Caco-2 (cell line): ENCODE measurements at places on chromosomes 7 and 10.

DNA sequence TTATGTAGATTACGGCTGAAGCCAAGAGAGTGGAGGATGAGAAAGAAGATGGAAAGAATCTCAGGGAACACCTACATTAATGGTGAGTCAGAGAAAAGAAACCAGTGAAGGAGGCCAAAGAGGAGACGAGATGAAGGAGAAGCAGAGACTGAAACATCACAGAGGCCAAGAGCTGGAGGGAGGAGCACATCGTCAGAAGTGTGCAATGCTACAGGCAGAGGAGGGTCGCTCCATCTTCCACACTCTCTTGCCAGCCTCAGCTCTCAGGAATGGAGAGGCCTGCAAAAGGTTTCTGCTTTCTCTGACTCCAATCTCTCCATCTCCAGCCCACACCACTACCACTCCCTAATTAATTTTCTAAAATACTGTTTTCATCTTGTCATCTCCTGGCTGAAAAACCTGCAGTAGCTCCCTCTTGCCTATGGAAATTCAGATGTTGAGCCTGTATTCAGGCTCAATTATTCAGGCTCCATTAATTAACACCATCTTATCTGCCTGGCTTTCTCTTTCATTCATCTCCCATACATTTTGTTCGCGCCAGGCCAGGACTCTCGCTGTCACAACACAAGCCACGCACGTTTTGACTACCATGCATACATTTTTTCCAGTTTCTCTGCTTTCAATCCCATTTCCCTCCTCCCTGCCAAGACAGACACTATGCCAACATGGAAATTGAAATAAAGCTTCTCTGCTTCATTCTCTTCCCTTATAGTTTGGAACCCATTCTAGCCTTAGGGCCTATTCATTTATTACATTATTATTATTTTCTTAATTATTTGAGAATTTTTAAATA lies 165.8 kb downstream of the INHBA start:
- no peak for DNase-seq

DNA sequence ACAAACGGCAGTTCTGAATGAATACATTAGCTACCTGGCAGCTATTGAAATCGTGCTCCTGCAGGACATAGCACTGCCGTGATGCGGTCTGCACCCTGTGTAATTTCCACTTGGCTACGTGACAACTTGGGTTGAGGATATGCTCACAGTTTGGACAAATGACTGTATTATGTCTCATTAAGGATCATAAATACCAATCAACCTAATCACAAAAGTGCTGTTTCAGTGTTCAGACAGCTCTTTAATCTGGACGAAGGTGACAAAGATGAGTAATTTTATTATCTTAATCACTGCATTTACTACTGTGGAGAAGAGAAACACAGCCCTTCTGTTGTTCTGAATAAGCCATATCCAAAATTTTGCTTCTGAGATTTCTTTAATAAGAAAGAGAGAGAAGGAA lies 210.8 kb upstream of the PFKP start:
- DNase-seq, result no peak

DNA sequence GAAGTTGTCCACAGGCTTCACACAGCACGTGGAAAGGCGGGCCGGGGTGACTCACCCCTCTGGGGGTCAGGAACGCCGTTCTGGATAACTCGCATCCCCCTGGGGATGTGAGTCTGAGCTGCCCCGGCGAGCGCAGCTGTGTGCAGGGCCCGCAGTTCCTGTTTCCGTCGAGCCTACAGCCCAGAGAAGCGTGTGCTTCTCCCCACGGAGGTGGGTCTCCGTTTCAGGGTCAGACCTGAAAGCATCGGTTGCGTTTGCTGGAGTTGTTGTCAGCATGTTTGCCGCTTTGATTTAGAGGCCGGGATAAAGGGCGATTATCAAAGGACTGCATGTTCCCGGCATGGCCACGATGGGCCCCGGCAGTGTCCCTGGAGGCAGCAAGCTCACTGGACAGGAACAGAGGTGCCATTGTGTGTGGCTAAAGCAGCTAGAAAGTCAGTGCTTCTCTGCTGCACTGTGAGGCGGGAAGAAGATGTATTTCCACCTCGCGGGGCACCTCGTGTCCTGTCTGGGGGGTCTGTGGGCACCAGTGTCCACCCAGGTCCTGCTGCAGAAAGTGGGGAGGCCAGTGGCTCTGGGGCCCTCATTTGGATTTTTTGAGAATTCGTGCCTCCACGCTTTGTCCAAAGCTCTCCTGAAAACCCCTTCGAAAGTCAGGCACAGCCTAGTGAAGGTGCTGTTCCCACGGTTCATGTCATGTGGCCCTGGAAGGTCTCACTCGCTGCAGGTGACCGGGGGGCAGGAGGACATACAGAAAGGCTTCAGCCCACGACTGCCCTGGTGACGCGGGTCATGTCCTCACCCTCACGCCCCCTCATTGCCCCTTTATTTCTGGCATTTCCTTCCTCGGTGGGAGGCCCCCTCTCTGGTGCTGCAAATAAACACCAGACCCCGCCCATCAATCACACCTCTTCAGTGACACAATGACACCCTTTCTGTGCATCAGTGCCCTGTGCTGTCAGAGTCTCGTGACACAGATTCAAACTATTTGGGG lies 27.4 kb upstream of the GDI2 start:
- DNase-seq, result no peak

DNA sequence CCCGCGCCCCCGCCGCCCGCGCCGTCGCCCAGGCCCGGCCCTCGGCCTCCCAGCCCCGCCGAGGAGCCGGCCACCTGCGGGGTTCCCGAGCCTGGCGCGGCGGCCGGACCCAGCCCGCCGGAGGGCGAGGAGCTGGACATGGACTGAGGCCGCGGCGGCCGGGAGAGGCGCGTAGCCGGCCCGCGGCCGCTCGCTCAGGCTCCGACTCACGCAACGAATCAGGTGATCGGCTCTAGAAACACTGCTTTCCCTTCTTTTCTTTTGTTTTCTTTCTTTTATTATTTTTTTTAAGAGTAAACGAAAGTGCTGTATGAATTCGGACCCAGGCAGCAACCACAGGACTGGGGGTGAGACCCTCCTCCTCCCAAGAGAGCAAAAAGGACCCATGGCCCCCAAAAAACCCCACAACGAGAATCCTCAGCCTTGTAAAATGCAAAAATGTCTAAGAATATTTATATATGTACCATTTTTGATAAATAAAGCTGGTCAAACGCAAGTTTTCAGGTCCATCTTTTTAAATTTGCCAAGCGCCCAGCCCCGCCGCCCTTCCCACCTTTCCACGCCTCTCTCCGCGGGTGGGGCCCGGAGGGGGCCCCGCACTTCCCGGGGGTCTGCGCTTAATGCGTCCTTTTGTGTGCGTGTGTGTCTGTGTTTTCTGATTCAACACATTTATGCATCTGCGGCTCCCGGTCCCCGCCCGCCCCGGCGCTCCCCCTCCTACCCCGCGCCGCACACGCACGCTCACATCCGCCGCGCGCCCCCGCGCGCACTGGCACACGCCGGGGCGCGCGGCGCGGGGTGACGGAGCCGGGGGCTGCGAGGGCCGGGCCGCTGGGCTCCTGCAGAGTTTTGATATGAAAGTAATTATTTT lies 4.4 kb downstream of the UNCX start:
- DNase-seq, result no peak

DNA sequence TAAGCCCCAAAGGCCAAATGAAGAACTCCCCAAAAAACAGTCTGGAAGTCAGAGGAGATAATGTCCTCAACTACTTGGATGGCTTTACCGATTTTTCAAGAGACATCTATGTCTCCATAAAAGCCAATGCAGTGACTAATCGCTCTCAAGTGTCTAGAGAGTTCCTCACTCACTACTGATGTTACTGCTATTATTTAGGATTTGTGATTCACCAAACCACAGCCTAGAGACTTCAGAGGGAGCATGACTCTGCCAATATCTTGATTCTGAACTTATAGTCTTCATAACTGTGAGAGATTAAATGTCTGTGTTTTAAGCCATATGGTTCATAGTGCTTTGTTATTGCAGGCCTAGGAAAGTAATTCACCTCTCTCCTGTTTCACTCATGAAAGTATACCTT lies 160.2 kb downstream of the IPMK start:
- no peak for DNase-seq

DNA sequence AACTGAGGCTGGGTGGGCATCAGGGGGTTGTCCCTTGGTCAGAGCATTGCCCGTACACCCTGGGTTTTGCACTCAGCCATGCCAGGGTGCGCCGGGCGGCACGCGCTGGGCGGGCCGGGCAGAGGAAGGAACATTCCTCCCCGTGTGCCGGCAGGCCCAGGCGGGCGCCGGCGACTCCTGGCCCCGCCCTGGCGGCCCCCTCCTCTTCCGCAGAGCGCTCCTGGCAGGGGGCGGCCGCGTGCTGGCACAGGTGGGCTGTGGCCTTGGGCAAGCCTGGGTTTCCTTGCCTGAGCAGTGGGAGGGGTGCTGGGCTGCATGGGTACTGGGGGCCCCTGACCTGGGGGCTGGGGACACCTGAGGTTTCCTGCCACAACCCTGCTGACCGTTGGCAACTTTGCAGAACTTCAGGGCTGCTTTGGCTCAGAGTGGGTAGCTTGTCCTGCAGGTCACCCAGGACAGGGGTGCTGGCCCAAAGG lies 3.9 kb downstream of the LFNG start:
- DNase-seq, result no peak

GRCh38 chr7:6128205-6128604 lies 97.0 kb downstream of the ANKRD61 start:
- DNase-seq, result no peak

- no peak for DNase-seq
Measured at GRCh38 chr10:12868229-12868628, 133.3 kb downstream of the CCDC3 start.

DNA sequence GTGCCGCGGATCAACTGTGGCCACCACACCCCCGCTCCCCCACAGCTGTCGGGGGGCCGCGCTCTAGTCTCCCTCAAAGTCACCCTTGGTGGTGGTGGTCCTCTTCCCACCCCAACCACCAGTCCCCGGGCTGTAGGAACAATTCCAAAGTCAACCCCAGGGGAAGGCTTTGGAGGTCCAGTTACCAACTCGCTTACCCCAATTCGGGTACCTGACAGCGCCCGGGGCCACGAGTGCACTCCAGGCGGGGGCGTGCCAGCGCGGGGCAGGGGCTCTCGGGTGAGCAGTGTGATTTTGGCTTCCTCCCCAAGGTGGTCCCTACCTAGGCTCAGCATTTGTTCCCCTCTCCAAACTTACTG lies 584 bp upstream of the ZMIZ1 start:
- no peak for DNase-seq

- peak; percentile 63 for DNase-seq
Measured at GRCh38 chr10:53256623-53257022, 484.0 kb upstream of the MBL2 start.

GRCh38 chr7:77839919-77840318 lies 41.3 kb downstream of the PHTF2 start:
- DNase-seq, result no peak

GRCh38 chr10:26903431-26904217 lies 42.9 kb upstream of the ABI1 start:
- DNase-seq, result peak; percentile 68

- DNase-seq, result no peak
Measured at GRCh38 chr10:22649390-22649841, 65.0 kb downstream of the PIP4K2A start.

- DNase-seq, result no peak
Measured at GRCh38 chr7:85095806-85096205, 91.0 kb downstream of the SEMA3D start.

- no peak for DNase-seq
Measured at GRCh38 chr7:4792537-4793126, 17.2 kb downstream of the AP5Z1 start.

- peak; percentile 84 for DNase-seq
Measured at GRCh38 chr10:92087750-92088395, 164.3 kb downstream of the BTAF1 start.

DNA sequence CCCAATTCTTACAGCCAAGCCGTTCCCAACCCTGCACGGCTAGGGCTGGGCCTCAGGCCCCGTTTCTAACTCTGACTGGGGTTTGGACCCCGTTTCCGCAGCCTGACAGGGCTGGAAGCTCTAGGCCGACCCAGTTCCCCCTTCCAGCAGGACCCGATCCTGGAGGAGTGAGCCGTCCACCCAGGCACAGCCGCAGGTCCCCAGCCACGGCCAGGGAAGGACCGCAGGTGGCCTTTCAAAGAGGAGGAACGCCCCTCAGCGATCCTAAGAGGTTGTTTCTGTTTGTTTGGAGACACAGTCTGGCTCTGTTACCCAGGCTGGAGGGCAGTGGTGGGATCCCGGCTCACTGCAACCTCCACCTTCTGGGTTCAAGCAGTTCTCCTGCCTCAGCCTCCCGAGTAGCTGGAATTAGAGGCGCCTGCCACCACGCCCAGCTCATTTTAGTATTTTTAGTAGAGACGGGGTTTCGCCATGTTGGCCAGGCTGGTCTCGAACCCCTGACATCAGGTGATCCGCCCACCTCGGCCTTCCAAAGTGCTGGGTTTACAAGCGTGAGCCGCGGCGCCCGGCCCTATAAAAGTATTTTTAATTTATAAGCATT lies 778 bp upstream of the GET4 start:
- no peak for DNase-seq

DNA sequence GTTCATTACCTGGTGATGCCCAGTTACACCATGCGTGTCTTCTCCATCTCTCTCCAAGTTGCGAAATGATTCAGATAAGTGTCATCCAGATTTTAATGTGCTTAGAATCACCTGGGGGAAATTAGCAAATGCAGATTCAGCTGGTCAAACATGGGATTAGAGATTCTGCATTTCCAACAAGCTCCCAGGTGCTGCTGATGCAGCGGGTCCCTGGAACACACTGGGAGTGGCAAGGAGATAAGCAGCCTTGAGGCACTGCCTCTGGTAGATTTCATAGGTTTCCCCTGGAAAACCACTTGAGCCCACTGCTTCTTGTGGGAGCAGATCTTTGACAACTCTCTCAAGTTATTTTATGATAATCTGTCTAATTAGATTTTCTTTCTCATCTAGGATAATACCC lies 196.0 kb upstream of the C7orf33 start:
- DNase-seq, result no peak

- DNase-seq, result no peak
Measured at GRCh38 chr7:87028636-87029035, 30.8 kb downstream of the ELAPOR2 start.

DNA sequence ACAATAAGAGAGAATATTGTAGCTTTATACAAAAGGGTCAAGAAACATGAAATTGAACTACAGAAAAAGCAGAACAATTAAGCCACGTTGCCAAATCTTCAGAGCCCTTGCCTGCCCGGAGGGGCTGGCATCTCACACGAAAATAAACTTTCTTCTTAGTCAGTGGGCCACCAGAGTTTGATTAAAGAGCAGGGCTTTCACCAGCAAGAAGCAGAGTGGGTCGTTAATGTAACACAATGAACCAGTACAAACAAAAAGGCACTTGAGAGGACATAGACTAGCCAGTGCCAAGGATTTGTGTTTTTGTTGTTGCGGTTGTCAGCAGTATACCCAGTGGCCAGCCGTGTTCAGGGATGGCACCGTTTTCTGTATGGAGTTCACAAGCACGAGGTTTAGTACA lies 155.4 kb downstream of the NRP1 start:
- DNase-seq, result no peak

GRCh38 chr10:22343731-22344130 lies 1.6 kb upstream of the SPAG6 start:
- no peak for DNase-seq

DNA sequence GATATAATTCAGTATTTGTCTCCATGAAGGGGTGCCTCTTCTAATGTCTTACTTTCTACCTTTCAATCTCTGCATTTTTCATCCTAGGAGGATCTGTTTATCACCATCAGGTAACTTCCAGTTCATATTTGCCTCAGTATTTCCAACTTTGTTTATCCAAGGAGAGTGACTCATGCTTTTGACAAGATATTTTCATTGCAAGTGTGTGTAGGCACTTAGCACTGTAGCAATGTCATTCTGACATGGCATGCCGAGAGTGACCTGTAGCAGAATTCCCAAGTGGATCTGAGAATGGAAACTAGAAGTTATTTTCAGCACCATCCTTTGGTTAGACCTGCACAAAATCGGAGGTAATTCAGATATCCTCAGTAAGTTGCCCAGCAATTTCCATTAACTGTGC lies 129.9 kb downstream of the INHBA start:
- DNase-seq, result no peak
